Activated CD4-positive, alpha-beta T cell treated with anti-CD3 and anti-CD28 coated beads, Interleukin-2, amount 10 ng/mL, durations not matched to agents 24 days and 14 days (primary cell): ENCODE measurements at places on chromosomes 1 and 21. TPM values are rescaled to one million over a fixed set of nuclear protein-coding genes. Genes with fewer than 3 reads are reported as not detected.

DNA sequence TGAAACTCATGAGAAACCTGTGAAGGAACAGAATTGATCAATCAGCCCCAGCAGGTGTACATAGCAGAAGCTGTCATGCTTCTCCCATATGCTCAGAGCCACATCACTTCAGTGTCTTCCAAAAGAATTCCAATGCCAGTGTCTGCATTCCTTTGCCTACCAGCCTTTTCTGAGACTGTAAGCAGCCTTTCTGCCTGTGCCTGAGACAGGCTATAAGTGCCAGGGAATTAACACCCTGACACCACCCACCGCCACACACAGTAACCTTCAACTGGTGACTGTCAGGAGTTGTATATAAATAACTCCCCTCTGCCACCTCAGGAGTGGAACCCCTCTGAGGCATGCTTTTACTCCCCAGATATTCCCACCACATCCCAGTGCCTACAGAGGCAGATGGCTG is 38.1 kb upstream of the SLAMF9 start:
- DNase-seq, result no peak

DNA sequence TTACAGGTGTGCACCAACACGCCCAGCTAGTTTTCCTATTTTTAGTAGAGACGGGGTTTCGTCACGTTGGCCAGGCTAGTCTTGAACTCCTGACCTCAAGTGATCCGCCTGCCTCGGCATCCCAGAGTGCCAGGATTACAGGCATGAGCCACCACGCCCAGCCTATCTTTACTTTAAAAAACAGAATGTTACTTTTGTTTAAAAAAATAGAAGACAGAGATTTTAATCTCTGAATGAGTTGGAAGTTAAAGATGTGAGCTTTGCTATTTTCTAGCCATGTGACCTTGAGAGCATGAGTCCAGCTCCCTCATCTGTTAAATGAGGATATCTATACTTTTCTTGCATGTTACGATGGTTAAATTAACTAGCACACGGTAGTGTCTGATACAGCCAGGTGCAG is 3.9 kb upstream of the PUM1 start:
- no peak for DNase-seq

DNA sequence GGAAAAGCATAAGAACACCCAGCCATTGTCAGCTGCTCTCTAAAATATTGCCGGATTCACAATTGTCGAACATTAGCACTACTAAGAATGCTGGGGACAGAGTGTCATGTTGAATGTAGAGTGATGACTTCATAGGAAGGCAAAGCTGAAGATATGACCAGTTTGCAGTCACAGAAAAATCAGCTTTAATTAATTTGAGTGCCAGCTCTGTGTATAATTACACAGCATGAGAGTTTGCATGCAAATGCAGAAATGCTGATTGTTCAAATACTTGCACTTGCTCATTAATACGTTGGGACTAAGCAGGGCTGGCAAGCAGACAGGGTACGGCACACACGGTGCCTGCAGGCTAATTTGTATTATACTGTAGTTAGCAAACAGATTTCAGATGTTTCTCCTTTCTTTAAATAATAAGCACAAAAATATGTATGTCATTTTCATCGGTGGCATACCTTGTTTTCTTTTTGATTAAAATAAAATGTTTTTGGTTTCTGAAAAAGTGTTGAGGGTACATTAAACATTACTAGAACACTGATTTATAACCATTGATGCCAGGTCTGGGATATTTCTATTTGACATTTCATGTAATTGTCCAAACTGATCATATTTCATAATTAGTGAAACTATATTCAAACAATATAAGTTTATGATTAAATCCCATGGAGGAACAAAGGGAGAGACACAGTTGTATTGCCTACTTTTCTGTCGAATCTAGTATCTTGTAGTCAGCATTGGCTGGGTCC is 99.8 kb upstream of the ADGRL2 start:
- DNase-seq, result no peak

DNA sequence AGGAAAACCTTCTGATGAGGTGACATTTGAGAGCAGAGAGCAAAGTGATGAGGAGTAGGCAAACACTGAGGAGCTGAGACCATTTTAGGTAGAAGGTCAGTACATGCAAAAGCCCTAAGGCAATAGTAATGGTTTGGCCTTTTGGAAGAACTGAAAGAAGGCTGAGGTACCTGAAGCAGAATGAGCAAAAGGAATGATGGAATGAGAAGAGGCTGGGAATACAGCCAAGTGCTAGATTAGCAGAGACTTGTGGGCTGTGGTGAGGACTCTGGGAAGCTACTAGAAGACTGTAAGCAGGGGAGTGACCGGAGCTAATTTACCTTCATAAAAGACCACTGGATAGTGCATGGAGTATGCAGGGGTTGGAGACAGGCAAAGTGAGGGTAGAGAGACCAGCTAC is 77.9 kb downstream of the GFI1 start:
- no peak for DNase-seq

DNA sequence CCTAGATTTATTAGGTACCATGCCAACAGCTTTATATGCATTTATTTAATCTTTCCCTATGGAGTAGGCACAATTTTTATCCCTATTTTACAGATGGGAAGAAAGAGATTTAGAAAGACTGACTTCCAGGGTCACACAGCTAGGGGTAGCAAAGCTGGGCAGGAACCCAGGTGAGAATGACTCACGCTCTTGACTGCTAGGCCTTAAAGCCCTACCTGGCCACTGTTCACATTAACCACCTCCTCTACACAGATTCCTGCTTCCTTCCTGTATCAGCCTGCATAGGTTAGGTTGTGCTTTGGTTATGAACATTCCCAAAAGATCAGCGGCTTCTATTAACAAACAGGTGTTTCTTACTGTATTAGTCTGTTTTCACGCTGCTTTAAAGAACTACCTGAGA is 53.2 kb downstream of the DNAJC6 start:
- no peak for DNase-seq

DNA sequence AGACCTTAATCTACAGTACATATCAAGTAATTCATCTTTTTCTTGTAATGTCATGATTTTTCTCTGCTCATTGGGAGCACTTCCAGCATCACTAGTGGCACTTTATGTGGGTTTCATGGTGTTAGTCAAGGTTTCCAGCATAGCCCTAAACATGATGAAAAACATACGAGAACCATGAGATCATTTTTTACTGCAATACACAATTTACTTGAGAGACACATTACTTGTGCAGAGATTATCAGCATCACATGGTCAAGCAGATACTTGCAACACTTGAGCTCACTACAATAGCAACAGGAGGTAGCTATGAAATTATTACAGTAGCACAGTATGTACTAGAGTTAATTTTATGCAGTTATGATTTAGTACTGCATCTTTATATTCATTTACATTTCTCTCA is 36.4 kb downstream of the ITGB3BP start:
- no peak for DNase-seq

GRCh38 chr1:233334092-233334491 is 6.6 kb downstream of the MAP3K21 start:
- no peak for DNase-seq

GRCh38 chr1:235644693-235645305 is 4.8 kb downstream of the GNG4 start:
- DNase-seq, result no peak

DNA sequence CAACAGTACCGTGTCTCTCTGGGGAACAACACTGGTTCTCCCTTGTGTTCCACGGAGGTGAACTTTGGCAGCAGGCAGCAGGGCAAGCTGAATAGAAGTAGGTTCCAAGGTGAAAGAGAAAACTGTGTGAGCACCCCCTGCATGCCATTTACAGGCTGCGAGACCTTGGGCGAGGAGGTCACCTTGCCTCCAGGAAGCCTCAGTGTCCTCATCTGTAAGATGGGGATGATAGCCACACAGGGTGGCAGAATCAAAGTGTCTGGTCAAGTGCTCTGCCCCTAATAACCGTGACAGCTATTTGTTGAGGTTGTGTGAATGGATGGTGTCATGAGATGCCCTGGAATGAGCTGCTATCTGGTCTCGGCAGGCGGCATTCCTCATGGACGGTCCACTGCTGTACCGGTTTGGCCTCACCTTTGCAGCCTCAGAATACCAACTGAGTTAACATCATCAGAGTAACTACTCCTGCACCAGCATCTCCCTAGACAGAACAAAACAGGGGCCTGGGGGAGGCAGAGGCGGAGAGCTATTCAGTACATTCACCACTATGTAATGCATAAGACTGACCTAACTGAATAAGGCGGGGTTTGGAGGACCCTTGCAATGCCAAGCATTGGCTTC is 7.4 kb upstream of the KLHDC7A start:
- no peak for DNase-seq

DNA sequence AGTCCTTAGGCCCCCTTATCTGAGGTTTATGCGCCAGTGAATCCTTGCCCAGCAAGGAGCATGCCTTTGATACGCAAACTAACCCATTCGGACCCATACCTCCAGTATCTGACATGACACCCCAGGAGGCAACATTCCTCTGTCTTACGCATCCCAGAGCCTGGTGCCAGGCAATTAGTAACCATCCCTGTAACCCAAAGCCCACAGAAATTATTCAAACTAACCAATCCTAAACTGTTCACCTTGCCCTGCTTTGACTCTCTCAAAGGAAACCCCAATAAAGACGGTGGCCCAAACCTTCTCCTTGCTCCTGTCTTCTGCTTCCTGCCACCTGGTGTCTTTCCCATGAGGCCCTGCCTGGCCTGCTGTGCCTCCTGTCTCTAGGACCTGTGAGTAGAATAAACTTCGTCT is 36.4 kb downstream of the ZNF496 start:
- no peak for DNase-seq

DNA sequence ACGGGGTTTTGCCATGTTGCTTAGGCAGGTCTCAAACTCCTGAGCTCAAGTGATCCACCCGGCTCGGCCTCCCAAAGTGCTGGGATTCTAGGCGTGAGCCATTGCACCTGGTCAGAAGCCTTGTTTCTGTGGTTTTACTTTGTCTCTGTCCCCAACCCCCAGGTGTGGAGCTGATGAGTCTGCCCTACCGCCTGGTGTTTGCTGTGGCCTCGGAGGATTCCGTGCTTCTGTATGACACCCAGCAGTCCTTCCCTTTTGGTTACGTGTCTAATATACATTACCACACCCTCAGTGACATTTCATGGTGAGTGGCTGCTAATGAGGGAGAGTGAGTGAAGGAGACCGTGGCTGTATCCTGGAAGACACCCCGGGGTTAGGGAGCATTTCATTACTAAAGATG is 26.1 kb downstream of the CHAF1B start:
- no peak for DNase-seq

DNA sequence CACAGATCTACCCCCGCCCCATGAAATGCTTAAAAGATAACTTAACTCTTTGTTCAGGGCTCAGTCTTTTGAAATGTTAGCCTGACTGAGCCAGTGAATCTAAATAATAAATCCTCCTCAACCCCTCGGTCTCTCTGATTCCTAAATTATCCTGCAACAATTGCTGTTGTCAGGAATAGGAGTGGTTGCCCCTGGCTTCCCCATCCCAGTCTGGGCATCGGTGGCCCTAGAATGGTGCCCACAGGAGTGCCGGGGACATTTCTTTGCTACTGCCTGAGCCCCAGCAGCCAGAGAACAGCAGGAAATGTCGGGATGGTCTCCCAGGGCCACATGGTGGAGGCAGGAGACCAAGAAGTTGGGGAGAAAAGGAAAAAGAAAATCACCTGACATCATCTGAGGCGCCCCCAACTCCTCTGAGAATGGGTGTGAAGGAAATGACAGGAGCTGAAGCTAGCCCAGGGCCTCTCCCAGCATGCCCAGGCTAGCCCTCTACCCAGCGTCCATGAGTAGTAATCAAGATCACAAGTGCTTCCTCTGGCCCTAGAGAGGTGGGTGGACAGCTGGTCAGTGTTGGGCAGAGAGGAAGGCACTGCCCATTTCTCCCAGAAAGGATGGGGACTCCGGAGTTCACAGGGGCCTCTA is 1.6 kb downstream of the PADI4 start:
- no peak for DNase-seq

- DNase-seq, result no peak
Observed at GRCh38 chr21:37686991-37687810, 229.1 kb downstream of the KCNJ6 start.

- no peak for DNase-seq
Observed at GRCh38 chr1:203364806-203365205, 13.9 kb upstream of the FMOD start.

DNA sequence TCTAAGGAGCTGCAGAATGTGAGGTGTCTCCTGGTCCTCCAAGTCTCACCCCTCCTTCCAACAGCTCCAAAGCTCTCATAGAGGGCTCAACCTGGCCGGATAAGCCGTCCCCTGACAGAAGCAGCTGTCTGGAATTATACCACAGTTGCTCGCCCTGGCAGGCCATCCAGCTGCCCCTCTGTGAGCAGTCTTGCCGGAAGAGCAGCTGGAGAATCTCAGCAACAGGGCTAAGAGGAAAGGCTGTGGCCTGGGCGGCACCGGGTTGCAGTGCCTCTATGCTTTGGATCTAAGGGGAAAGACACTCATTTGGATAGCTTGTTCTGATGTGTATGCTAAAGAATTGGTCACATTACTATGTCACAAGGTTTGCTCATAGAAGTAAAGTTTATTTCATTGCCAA is 12.4 kb downstream of the TMCC2 start:
- no peak for DNase-seq

The KCNAB2 gene
- 261 and 262 TPM in 2 replicates for total RNA-seq

The DHRS3 gene
- 66.4 and 69.2 TPM in 2 replicates for total RNA-seq

The LY9 gene
- 0.30 and 0.85 TPM in 2 replicates for total RNA-seq

The GDAP2 gene
- 22.2 and 25.7 TPM in 2 replicates for total RNA-seq

The HMCN1 gene
- total RNA-seq, result not detected in 2 replicates

The CHIT1 gene
- total RNA-seq, result 0.21 and 0.70 TPM in 2 replicates
